ENCODE measurements at places on chromosomes 3 and 15.
A peak's percentile ranks its signal among the peaks of the same experiment; 100 is the strongest.

DNA sequence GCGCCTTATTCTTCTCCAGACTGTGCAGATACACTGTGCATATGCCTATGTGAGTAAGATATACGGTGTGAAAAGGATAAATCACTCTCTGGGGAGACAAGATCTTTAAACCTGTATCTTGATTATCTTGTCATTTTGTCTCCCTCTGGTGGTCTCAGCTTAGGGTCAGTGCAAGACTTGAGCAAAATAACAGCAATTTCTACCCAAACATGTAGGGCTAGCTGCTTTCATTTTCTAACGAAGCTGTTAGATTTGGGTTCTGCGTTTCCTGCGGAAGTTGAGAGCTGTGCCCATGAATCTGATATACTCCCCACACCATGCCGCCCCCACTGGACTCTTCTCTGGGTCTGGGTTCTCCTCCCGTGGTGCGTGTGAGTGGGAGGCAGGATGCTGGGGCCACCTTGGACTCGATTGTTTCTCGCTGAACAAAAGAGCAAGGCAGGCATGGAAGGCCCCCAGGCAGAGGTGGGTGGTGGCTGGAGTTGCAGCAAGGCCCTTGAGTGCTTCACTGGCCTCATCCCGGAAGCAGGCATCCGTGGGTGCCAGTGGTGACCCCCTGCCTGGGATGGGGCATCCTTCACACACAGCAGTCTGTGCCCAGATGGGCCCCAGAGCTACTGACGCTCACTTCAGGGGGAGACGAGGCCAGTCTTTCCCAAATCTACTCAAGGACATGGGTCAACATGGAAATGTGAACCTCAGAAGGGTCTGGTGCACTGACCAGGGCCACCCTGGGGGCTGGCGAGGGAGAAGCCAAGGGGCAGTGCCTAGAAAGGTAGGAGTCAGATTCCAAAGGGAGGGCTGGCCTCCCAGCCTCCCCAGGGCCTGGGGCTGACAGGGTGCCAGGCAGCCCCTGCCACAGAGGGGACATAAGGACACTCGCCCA lies 179.6 kb downstream of the NSMCE3 start:
- DNase-seq: no peak

DNA sequence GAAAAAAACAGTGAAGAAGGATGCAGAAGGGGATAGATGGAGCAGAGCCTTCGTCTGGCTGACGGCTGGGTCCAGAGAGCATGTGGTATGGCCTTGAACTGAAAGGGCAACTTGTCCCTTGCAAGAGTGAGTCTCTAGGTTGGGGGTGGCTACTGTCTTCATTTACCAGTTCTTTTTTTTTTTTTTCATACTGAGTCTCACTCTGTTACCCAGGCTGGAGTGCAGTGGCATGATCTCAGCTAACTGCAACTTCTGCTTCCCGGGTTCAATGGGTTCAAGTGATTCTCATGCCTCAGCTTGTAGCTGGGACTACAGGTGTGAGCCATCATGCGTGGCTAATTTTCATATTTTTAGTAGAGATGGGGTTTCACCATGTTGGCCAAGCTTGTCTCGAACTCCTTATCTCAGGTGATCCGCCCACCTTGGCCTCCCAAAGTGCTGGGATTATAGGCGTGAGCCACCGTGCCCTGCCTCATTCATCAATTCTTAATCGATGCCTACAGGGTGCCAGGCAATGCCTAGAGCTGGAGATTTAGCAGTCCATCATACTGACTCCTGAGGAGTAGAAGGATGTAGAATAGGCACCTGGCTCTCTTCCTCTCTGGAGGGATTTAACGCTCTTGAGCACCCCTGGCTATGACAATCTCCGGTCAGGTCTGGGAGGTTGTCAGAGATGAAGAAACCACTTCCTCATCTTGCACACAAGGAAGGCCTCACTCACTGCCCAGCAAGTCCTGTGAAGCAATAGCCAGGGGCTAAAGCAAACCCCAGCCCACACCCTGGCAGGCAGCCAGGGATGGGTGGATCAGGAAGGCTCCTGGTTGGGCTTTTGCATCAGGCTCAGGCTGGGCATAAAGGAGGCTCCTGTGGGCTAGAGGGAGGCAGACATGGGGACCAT lies at the start of gene CAMP:
Gene CAMP (plus strand): TSS at position 880 of the 898 bp plus-strand sequence. CDS start 17 bp downstream, at position 897.
- no peak for DNase-seq

DNA sequence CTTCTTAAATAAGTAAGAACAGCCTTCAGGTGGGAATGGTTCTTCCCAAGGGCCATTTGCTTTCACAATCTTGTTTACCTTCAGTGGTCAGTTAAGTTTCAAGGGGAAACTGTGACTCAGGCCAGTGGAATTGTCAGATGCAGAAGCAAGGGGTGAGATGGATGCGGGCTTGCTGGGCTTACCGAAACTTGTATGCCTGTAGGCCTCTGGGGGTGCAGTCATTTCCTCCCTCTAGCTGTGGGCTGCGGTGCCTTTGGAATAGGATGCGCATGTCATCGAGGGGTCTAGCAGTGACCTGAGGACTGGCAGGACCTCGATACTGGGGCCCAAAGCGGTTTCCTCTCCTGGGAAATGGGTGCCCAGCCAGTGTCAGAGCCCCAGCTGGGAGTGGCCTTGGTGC lies 121.6 kb downstream of the EEFSEC start:
- peak; percentile 42 for DNase-seq

DNA sequence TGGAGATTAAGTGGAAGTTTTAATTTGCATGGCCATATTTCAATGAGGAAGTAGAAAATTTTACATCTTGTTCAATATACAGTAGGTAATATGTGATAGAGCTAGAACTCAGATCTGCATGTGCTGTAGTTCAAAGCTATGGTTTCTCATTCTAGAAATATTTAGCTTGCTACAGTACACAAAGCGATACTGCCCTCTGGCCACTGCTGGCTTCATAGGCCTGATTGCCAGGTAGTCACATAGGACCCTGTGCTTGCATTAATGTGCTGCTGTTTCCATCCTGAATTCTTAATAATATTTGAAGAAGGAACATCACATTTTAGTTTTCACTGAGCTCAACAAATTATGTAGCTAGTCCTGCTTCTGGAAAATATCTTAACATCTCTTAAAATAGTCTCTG lies 87.0 kb downstream of the PLSCR2 start:
- peak; percentile 5 for DNase-seq

- no peak for DNase-seq
These were observed 2.5 kb downstream of the MAP3K13 start for GRCh38 chr3:185365291-185366073.

- no peak for DNase-seq
These were observed 563.6 kb downstream of the NAALADL2 start for GRCh38 chr3:175422744-175423143.

DNA sequence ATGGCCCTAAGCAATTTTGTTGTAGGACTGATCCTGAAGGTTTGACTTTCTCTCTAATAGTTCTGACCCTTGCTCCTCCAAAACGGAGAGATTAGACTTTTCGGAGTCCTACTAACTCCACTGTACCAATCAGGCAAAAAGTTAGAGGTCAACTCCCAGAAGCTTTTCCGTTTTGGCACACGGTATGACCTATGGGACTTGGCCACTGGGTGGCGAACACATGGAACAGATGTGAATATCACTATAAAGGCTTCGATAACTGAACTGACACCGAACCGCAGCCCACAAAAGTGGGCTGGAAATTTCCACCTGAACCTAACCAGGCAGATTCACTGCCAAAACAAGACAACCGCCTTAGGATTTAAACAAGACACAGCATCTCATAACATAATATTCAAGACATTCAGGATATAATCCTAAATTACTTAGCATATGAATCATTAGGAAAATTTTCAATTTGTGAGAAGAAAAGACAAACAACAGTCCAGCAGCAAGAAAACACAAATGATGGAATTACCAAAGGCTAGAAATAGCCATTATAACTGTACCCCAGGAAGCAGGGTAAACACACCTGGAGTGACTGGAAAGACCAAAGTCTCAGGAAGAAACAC lies 12.2 kb upstream of the TM2D3 start:
- no peak for DNase-seq

DNA sequence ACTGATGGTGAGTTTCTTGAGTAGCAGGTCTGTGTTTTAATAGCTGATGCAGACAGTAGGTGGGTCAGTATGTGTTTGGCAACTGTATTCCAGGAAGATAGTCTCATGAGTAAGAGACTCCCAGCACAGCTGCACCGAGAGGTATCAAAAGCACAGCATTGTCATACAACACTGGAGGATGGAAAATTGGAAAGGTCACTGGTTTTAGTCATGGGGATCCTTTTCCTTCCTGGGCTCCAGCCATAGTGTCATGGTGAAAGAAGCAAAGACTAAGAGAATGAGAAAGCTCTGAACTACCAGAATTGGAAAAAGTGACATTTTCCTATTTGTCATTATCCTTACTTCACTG lies 61.5 kb downstream of the P3H2 start:
- no peak for DNase-seq

- no peak for DNase-seq
These were observed 1245.3 kb downstream of the ROBO2 start for GRCh38 chr3:78285032-78285728.
